ENCODE measurements at places on chromosomes 4 and X. TPM values are rescaled to one million over a fixed set of nuclear protein-coding genes. Genes with fewer than 3 reads are reported as not detected.

The CFP gene
- polyA plus RNA-seq: 13.3 TPM

The PDE6B gene
- polyA plus RNA-seq: 35.8 TPM

The ITIH6 gene
- not detected for polyA plus RNA-seq

The PNMA6A gene
- polyA plus RNA-seq: not detected

The HMGN5 gene
- 6.5 TPM for polyA plus RNA-seq

The LRAT gene
- not detected for polyA plus RNA-seq

The UGT2B17 gene
- not detected for polyA plus RNA-seq

The PLAC8 gene
- polyA plus RNA-seq: 1,466 TPM

The SPANXN5 gene
- polyA plus RNA-seq: not detected

The FAM9B gene
- 0.20 TPM for polyA plus RNA-seq

The YY2 gene
- polyA plus RNA-seq: 0.48 TPM

The GAGE1 gene
- not detected for polyA plus RNA-seq

The FRMD7 gene
- polyA plus RNA-seq: not detected

The TXK gene
- polyA plus RNA-seq: 243 TPM

The MAGEB1 gene
- not detected for polyA plus RNA-seq

The PSAPL1 gene
- not detected for polyA plus RNA-seq

The PLP1 gene
- polyA plus RNA-seq: not detected

The SPANXB1 gene
- polyA plus RNA-seq: not detected

The PNMA6F gene
- polyA plus RNA-seq: not detected

The BMPR1B gene
- polyA plus RNA-seq: not detected

The EXOSC9 gene
- polyA plus RNA-seq: 39.3 TPM

The F11 gene
- polyA plus RNA-seq: not detected

The IRS4 gene
- polyA plus RNA-seq: not detected

The VCX2 gene
- polyA plus RNA-seq: not detected

The ZCCHC12 gene
- not detected for polyA plus RNA-seq

The AMER1 gene
- 0.06 TPM for polyA plus RNA-seq

The RAB40AL gene
- polyA plus RNA-seq: not detected

The PRKX gene
- 65.9 TPM for polyA plus RNA-seq

The RBMXL3 gene
- polyA plus RNA-seq: not detected

The CASP6 gene
- 22.6 TPM for polyA plus RNA-seq

The ETDB gene
- not detected for polyA plus RNA-seq

The NAP1L2 gene
- polyA plus RNA-seq: 2.4 TPM

The ADGRG2 gene
- polyA plus RNA-seq: not detected

The CPZ gene
- polyA plus RNA-seq: not detected

The PRDM5 gene
- polyA plus RNA-seq: not detected

The ZFP92 gene
- 0.19 TPM for polyA plus RNA-seq

The SOWAHB gene
- not detected for polyA plus RNA-seq

The HSFX4 gene
- polyA plus RNA-seq: not detected

The CABS1 gene
- polyA plus RNA-seq: not detected

The SPIN2A gene
- polyA plus RNA-seq: not detected

The TLR7 gene
- not detected for polyA plus RNA-seq

The ITGB1BP2 gene
- polyA plus RNA-seq: not detected

The CTAG1B gene
- not detected for polyA plus RNA-seq

The TLR2 gene
- 0.48 TPM for polyA plus RNA-seq

The HCCS gene
- polyA plus RNA-seq: 24.1 TPM

The MAP3K15 gene
- polyA plus RNA-seq: not detected

The POLN gene
- 1.6 TPM for polyA plus RNA-seq

The EPHA5 gene
- polyA plus RNA-seq: not detected

The SMPX gene
- polyA plus RNA-seq: not detected
